ENCODE measurements at places on chromosomes 6 and 20.

DNA sequence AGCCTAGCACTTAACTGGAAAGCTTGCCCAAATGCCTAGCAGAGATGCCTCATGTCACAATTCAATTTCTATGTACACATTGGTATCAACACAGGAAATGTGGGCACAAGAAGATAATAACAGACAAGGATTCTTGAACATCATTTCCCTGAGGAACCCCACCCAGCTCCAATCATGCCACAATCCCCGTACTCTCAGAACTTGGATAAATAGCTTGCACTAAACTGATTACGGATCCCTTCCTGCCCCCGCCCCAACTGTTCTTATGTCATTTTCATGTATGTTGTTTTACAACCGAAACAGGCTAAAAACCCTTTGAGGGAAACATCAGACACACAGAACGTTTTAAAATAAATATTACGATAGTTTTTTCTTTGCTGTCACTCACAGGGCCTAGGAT is 87.1 kb downstream of the BACH2 start:
- H3K27ac ChIP-seq: no peak overlapping the region
- no peak for DNase-seq
- H3K4me1 ChIP-seq: peaks cover 14% of the 10 kb centered on the region
- H3K36me3 ChIP-seq: no peaks in the 10 kb centered on the region

- H3K36me3 ChIP-seq: no peaks in the 10 kb centered on the region
- H3K4me3 ChIP-seq: no peak overlapping the region
- H3K27ac ChIP-seq: no peak overlapping the region
Measured at GRCh38 chr20:18001131-18001921, 32.5 kb downstream of the MGME1 start.

- no peak overlapping the region for H3K27ac ChIP-seq
- H3K4me3 ChIP-seq: no peak overlapping the region
- no peaks in the 10 kb centered on the region for H3K36me3 ChIP-seq
- H3K27me3 ChIP-seq: no peaks in the 10 kb centered on the region
Measured at GRCh38 chr6:134515986-134516385, 198.1 kb upstream of the SGK1 start.

- H3K36me3 ChIP-seq: no peaks in the 10 kb centered on the region
- H3K27ac ChIP-seq: no peak overlapping the region
- H3K27me3 ChIP-seq: no peaks in the 10 kb centered on the region
- DNase-seq: no peak
- no peaks in the 10 kb centered on the region for H3K4me1 ChIP-seq
Measured at GRCh38 chr6:132298344-132298949, 102.8 kb downstream of the MOXD1 start.

DNA sequence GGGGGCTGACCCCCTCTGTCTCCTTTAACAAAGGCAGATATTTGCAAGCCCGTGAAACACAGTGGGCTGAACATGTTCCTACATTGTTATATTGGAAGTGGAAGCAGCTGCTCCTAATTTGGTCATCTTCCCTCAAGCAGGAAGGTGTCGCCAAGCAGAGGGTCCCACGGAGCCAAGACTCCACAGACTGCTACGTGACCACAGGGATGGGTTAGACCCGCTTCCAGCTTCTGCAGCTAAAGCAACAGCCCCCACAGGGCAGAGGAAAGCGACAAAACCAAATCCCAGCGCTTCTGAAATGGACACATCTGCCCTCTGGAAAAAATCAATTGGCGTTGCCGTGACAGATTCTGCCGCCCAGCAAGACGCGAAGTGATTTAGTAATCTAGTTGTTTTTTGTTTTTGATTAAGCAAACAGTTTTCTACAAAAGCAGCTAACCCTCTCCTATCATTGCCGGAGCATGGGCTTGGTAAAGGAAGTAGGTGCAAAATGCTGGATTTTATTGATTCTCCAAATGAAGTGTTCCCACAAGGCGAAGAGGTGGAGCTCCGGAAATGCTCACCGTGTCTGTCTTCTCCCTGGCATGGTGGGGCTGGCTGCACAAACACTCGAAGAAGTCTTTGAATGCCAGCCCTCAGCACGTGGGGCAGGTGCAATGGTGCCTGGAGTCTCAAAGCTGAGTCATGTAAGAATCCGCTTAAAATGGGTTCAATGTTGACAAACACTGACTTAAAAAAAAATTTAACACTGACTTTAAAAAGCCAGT is 79.4 kb upstream of the FRMD1 start:
- H3K27ac ChIP-seq: no peak overlapping the region
- no peak overlapping the region for H3K4me3 ChIP-seq

DNA sequence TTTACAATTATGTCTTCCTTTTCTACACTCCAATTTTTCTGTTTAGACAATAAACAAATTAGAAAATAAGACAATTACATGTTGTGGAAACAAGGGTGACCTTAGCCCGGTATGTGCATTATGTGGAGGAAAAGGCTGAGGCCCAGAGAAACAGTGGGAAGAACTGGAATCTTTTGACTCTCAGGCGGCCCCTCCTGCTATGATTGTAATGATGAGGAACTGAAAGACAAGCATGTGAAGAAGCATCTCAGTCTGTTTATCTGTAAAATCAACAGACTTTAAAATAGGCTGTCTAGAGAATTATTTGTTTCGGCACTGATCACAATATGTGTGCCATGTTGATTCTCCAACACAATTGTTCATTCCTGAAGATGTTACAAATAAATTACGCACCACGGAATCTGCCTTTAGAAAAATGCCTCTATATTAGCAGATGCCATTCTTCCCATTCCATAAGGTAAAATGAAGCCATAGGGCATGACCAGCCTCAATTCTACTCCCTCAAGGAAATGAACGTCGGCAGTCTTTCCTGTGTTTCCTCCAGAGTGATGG is 1201.6 kb upstream of the CITED2 start:
- no peak overlapping the region for H3K4me3 ChIP-seq
- H3K4me1 ChIP-seq: peaks cover 4% of the 10 kb centered on the region
- H3K27me3 ChIP-seq: no peaks in the 10 kb centered on the region

GRCh38 chr6:137015943-137016342 is 28.8 kb downstream of the IL20RA start:
- no peaks in the 10 kb centered on the region for H3K27me3 ChIP-seq
- peaks cover 2% of the 10 kb centered on the region for H3K4me1 ChIP-seq
- peak overlapping the region; percentile 30 for H3K4me3 ChIP-seq
- no peaks in the 10 kb centered on the region for H3K36me3 ChIP-seq
- DNase-seq: no peak

- H3K4me3 ChIP-seq: no peak overlapping the region
- H3K27ac ChIP-seq: no peak overlapping the region
- H3K27me3 ChIP-seq: no peaks in the 10 kb centered on the region
- DNase-seq: no peak
- H3K4me1 ChIP-seq: no peaks in the 10 kb centered on the region
Measured at GRCh38 chr6:14856177-14856576, 389.7 kb upstream of the JARID2 start.

DNA sequence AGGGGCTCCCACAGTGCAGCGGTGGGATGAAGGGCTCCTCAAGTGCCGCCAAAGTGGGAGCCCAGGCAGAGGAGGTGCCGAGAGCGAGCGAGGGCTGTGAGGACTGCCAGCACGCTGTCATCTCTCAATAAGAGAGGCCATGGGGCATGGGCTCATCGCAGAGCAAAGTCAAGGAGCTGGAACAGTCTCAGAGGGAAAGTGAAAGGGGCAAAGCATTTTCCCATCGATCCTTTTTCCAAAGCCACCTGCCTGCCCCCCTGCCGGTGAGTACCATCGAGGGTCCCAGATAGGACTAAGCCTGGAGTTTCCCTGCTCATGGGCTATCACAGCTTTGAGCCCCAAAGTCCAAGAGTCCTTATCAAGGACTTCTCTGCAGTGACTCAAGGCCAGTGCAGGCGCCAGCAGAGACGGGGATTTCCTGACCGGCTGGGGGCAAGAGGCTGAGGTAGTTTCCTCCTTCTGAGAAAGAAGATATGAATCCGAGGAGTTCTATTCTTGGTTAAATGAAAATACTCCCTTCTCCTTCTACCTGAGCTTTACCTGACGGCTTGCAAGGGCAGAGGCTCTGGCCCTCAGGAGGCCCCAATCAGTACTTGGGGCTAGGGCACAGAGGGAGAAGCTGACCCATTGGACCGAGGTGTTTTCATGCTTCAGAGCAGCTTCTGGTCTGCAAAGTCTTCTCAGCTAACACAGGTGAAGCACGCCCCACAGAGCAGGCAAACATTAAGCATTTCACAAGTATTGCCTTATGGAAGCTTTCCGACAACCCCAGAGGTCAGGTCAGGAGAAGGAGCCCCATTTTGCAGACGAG is 22.6 kb downstream of the ETV7 start:
- no peaks in the 10 kb centered on the region for H3K36me3 ChIP-seq
- H3K27me3 ChIP-seq: no peaks in the 10 kb centered on the region
- no peaks in the 10 kb centered on the region for H3K4me1 ChIP-seq
- H3K4me3 ChIP-seq: no peak overlapping the region
- no peak overlapping the region for H3K27ac ChIP-seq

DNA sequence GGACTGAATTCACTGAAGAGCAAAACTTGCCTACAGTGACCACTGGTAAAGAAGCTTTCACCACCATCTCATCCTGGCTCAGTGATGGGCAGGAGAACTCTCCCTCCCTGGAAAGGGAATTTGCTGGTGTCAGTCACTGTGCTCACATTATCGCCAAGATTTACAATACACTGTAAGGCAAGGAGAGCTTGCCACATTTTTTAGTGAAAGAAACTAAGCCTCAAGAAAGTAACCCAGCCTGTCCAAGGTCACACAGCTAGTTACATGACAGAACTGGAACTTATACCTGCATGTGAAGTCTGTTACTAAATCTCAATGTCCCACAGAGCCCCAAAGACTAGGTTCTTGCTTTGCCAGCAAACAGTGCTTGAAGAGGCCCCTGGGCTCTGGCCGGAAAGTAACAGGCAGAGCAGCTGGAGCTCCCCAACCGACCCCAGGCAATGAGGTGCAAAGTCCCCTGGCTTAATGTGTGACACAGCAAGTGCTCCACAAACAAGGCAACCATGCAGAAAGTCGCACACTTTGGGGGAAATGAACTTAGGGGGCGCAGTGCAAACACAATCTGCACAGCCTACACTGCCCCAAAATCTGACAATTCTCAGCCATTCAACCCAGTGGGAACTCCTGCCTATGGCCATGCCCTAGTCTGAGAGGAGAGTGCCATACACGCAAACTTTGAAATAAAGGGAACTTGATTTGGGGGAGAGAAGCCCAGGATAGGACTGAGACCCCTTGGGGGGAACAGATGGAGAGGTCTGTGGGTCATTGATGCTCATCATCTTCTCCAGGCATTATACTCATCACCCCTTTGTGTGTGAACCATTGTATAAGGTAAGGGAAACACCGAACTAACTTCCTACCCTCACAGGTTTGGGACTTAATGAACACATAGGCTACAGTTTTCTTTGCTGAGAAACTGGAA is 1.9 kb downstream of the BCL2L1 start:
- H3K27me3 ChIP-seq: no peaks in the 10 kb centered on the region
- H3K4me1 ChIP-seq: peaks cover 27% of the 10 kb centered on the region
- peaks cover 4% of the 10 kb centered on the region for H3K36me3 ChIP-seq
- H3K4me3 ChIP-seq: peak overlapping the region; percentile 28
- DNase-seq: no peak

DNA sequence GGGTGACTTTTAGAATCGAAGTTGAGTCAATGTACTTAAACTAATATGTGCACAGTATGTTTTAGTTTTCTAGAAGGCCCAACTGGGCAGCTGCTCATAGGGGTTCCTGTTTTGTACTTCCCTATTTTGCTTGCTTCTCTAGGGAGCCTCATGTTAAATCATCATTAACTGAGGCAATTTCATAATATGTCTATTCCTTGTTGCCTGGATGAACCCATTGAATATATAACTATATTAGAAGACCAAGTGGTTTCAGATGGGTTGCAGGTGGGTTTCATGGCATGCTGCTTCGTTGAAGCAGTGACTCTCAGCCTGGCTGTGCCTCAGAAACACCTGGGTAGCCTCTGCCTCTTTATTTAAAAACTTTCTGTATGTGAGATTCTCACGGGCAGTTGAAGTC is 22.2 kb downstream of the CARMIL1 start:
- H3K4me3 ChIP-seq: no peak overlapping the region
- no peak overlapping the region for H3K27ac ChIP-seq

- no peak for DNase-seq
- H3K4me1 ChIP-seq: peaks cover 6% of the 10 kb centered on the region
- H3K27ac ChIP-seq: no peak overlapping the region
Measured at GRCh38 chr20:60510356-60510755, 552.1 kb downstream of the CDH26 start.

GRCh38 chr20:24742436-24742835 is 206.6 kb upstream of the CST7 start:
- no peaks in the 10 kb centered on the region for H3K27me3 ChIP-seq
- no peak overlapping the region for H3K4me3 ChIP-seq
- no peaks in the 10 kb centered on the region for H3K36me3 ChIP-seq
- H3K27ac ChIP-seq: no peak overlapping the region

DNA sequence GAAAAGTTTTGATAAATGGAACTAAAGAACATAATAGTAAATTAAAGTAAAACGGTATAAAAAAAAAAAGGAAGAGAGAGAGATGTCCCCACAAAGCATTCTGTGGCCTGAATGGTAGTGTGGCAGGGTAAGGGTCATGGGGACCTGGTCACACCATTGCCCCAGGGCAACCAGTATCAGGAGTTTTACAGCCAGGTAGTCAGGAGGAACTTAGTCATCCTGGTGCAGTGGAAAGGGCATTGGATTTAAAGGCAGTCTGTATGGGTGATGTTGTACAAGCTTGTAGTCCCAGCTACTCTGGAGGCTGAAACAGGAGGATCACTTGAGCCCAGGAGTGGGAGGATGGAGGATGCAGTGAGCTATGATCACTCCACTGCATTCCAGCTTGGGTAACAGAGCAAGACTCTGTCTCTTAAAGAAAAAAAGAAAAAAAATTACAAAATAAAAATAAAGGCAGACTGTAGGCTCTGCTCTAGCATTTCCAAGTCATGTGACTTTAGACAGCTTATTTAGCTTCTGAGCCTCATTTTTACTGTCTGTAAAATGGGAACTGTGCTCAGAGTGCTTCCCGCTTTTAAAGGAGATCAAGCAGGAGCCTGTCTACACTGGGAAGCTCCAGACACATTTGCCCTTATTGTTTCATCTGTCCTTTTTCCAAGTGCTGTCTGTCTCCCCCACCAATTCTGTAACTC is 112.8 kb upstream of the ARMC2 start:
- no peaks in the 10 kb centered on the region for H3K36me3 ChIP-seq
- H3K4me3 ChIP-seq: no peak overlapping the region
- H3K27me3 ChIP-seq: peaks cover 35% of the 10 kb centered on the region
- DNase-seq: no peak

DNA sequence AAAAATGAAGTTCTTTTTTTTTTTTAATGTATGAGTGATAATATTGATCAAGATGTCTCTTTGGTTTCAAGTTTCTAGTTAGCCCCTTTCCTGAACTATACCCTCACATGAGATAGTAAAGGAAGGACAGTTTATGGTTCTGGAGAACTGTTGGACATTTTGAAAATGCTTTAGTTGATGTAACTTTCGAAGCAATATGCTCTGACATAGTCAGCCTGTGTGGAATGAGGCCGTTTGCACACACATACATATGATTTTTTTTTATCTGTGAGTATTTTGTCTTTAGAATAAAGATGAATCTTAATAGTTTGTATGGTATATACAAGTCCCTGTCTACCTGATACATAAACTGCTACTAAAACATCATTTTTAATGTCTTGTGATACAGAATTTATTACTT is 177.0 kb downstream of the ARID1B start:
- peaks cover 21% of the 10 kb centered on the region for H3K4me1 ChIP-seq
- no peak overlapping the region for H3K4me3 ChIP-seq
- H3K27ac ChIP-seq: no peak overlapping the region
- DNase-seq: no peak
- H3K27me3 ChIP-seq: no peaks in the 10 kb centered on the region

- no peaks in the 10 kb centered on the region for H3K4me1 ChIP-seq
- H3K4me3 ChIP-seq: no peak overlapping the region
- H3K27ac ChIP-seq: no peak overlapping the region
- no peaks in the 10 kb centered on the region for H3K27me3 ChIP-seq
- no peaks in the 10 kb centered on the region for H3K36me3 ChIP-seq
Measured at GRCh38 chr6:142631517-142632385, 313.2 kb downstream of the HIVEP2 start.

All from neuronal stem cell (in vitro differentiated cells).